ENCODE measurements at places on chromosomes 5 and 9.
A peak's percentile ranks its signal among the peaks of the same experiment; 100 is the strongest.

DNA sequence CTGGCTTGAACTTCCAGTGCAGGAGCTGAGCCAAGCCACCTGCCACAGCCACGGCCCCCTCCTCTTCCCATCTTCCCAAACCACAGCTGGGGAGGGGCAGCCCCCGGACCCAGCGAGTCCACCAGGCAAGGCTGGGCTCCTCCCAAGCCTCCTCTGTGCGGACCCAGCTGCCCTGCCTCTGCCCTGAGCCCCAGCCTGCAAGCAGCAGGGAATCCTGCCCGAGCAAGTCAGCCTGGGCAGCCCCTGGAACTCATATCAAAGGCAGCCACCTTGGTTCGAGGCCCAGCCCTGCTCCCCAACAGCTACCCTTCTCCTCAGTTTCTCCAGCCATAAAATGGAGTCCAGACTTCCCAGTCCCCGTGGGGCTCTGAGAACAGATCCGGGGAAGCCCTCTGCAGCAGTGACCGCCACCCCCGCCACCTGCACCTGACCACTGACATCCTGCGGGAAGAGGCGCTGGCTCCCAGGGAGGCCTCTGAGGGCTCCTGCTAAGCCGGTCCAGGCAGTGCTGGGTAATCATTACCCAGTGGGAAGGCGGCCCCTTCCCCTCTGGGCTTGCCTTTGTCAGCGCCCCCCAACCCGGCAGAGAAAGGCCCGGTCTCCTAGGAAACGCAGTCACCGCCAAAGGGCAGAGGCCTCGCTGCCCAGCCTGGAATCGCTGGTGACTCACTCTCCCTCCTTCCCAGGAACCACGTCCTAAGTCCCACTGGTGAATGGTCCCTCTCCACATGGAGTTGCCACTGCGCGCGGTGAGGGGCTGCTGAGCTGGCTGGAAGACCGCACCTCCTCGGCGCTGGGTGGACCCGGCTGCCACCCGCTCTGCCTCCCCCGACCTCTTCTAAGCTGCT is 1.5 kb downstream of the VAV2 start:
- DNase-seq: no peak

DNA sequence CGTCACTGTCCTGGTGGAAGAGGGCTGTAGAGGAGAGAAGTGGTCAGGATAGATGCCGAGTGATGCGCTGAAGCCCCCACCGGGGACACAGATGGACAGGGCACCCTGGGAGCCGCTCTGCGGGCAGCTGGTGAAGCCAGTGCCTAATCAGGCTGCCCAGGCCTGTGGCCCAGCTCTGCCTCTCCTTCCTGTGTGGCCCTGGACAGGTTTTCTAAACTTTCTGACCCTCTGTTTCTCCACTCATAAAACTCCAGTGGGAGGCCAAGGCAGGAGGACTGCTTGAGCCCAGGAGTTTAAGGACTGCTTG is 86.1 kb downstream of the C5orf15 start:
- no peak for DNase-seq

- no peak for DNase-seq
Observed at GRCh38 chr5:150734579-150735384, 24.0 kb downstream of the DCTN4 start.

DNA sequence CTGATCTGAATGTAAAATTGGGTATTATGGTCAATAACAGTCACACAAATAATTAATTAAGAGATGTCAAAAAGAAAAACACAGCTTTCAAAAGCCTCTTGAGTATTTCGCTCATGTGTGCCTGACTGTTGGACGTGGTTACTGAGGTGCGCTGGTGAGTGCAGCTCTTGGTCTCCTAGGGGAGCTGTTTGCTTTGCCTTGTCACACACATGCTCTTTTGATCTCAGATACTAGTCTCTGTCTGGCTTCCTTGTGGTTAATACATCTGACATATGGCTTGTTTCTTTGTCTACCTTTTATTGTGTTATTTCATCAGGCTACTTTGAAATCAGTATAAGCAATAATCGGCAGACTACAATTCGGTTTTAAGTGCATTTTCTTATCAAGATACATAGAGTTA is 51.5 kb downstream of the PCSK1 start:
- DNase-seq: no peak

GRCh38 chr9:11356067-11356466 is 743.3 kb upstream of the PTPRD start:
- no peak for DNase-seq

DNA sequence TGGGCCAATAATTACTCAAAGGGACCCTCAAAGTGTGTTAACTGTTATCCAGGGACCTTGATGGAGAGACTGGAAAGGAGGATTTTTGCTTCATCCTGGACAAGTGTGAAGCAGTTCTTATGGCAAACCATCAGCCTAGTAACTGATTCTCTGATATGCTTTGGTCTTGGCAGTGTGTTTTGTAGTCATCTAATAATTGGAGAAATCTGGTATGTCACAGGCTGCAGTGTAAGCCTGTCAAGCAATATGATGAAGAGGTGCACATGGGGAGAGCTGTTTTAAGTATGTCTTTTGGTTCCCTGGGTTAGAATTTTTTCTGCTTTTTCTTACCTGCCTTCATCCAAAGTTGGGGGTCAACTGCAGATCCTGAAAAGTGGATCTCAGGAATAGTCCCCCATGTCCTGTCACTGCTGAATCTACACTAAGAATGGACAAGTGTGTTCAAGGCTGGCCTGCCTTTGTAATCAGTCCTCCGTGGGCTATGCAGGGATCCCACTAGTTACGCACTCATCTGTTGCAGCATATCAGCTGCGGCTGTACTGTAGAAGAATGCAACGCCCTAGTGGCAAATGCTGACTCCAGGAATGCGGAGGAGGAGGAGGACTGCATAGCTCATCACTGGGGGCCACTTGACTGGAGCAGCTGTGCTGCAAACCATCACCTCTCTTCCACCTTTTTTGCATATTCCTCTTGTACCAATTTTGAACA is 1.9 kb downstream of the SPTAN1 start:
- peak; percentile 22 for DNase-seq

DNA sequence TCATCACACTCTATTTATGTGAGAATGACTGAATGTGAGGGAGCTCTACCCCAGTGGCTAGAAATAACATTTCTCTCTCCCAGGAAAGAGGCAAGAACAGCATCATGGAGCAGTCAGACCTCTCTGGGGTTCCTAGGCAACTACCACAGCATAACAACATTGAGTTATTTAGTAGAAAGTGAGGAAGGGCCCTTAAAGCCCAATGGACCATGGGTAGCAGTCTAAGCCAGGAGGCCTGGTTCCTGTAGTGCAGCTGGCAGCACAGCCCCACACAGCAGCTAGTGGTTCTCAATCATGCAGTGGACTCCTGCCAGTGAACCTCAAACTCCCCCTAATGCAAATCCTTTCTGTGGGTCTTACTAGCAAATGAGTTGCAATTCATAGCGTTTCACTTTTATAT is 55.3 kb downstream of the SPEF2 start:
- no peak for DNase-seq
